ENCODE measurements at places on chromosomes 2 and 18.

DNA sequence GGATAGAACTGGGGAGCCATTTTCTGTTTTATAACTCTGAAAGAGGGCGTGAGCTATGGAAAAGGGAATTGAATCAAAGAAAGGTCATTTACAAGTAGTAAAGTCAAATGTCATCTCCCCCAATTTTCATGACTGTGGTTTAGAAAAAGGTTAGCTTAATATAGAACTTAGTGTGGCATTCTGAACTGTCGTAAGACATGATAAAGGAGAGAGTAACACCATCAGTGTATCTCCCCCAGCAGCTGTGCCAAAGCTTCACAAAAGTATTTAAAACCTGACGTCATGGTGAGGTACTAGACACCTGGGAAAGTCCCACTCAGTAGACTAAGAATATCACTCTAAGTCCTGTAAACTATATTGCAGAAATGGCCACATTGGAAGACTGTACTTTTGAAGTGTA, 5.8 kb upstream of the IKZF2 start:
- DNase-seq, result no peak

DNA sequence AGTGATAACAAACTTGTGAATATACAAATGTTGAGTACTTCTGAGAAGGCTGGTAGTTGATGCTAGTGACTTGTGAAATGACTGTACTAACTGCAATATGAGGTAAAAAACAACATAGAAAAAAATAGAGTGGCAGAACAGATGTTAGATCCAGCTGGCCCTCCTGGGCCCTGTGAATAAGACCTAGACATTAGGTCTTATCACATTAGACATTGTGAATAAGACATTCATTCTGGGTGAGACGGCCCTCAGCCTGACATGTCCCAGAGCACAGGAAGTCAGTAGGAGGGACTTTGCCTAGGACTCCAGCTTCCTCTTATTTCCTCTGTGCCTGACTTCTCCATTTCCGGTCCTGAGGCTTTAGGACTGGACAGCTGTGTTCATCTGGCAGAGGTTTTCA, 22.9 kb downstream of the DOK1 start:
- no peak for DNase-seq

DNA sequence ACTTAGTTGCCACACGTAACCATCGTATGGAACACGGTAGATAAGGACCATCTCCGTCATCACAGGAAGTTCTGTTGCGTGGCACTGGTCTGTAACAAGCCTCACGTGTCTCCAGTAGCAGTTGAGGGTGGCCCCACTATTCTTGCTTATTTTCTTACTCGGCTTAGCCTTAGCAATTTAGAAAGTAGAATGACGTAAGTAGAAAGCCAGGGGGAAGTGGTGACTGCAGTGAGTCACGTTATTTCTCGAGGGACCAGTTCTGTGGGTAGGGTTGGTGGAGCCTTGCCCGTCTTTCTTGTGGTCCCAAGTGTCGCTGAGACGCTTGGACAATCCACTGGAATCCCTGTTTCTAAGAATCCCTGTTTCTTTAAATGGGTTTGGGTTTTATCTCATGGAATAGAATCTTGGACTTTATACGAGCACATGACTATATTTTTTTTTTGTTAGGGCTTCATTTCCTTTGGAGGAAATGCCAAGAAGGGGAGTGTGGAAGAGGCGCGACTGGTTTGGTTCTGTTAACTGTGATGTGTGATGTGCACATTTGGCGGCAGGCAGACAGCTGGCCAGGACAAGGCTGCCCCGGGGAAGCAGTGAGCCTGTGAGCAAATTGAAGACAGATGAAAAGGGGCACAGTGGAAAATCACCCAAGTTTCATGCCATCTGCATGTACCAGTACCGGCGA, 96.2 kb downstream of the CABLES1 start:
- DNase-seq, result no peak

DNA sequence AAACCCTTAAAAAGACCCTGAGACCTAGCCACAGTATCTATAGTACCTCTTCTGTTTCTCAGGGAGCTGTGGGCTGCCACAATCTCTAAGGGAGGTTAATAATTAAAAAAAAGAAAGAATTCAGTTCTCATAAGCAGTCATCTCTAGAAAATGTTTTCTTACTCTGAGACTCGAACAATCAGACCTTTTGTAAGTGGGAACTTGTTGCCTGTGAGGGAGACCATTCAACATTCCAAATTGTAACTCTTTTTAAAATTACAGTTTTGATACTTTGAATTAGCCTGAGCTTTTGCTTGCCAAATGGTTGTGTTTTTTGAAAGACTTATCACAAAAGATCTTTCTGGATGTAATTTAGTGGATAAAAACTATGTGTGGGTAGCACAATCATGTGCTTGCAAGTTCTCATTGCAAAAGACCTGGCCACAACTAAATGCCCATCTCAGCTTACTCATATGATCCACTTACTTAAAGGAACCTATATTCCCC, 33.3 kb downstream of the IL1R2 start:
- no peak for DNase-seq

DNA sequence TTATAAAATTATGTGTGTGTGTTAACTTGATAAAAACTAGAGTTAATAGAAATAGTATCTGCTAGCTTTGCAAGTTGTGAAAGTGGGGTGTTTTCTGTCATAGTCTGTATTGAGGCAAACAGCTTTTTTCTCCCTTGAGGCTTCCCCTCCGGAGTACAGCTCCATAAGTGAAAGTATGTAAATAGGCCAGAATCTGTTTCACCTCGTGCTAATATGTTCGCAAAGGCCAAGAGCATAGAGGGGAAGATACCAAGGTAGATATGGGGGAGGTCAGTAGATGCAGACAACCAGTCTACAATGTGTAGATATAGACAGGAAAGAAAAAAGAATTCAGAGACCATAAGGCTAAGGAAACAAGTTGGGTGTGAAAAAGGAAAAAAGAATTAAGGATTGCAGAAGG, 72.9 kb downstream of the PTRHD1 start:
- no peak for DNase-seq

Data from right forelimb (tissue), 1 donor.